ENCODE measurements at places on chromosomes 1 and 21.

DNA sequence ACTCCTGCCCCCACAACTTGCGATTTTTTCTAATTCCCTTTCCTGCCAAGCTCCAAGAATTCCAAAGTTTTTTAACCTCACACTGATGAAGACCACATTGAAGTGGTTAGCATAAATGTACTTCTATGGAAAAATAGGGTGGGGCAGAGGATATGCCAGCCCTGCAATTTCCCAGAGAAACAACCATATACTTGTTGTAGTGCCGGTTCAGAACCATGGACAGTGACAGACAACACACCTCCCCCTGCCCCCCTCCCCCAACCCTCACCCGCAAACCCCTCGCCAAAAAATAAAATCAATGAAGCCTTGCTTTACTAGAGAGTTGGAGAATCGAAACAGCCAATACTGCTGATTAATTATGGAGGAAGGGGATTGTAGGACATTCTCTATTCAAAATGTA is 109.5 kb upstream of the GRIK3 start:
- DNase-seq, result no peak

DNA sequence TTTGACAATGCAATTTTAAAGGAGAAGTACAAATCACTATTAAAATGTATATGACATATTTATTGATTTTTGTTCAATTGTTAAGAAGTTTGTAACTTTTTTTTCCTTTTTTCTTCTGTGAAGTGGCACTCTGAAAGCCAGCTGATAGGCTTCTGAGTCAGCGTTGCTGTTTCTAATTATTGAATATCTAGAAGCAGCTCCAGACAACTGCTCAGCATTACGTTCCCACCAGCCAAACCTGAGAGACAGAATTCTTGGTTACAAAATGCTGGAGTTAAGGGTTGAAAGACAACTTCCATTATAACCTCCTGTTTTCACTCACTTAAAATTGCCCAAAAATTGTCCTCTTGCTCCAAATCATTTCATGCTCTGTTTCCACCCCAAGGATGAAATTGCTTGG is 31.4 kb upstream of the LMX1A start:
- DNase-seq, result no peak

DNA sequence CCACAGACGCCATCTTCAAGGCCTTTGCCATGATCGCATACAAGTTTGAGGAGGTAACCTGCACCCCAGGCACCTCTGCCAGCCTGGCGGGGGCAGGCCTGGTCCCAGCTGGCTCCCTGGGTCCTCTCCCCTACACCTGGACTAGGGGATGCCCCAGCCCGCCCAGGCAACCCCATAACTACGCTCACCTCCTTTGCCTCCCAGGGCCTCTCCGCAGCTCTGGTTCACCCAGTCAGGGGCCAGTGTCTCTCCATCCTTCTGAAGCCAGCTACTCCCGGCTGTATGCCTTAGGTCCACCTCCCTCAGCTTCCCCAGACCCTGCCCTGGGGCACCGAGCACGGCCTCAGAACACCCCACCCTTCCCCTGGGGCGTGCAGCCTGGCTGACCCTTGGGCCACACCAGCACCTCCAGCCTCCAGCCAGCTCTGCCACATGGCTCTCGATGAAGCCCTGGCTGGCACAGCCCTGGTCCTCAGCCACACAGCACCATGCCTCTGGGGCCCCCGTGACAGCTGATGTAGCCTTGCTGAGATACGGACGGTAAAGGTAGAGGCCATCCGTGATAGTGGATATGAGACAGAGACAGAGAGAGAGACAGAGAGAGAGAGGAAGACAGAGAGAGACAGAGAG is 80.4 kb upstream of the COL6A1 start:
- no peak for DNase-seq

- no peak for DNase-seq
These were observed 152.4 kb downstream of the PRDM16 start for GRCh38 chr1:3221112-3222041.

GRCh38 chr1:85816606-85817005 is 108.4 kb upstream of the ZNHIT6 start:
- DNase-seq, result no peak

DNA sequence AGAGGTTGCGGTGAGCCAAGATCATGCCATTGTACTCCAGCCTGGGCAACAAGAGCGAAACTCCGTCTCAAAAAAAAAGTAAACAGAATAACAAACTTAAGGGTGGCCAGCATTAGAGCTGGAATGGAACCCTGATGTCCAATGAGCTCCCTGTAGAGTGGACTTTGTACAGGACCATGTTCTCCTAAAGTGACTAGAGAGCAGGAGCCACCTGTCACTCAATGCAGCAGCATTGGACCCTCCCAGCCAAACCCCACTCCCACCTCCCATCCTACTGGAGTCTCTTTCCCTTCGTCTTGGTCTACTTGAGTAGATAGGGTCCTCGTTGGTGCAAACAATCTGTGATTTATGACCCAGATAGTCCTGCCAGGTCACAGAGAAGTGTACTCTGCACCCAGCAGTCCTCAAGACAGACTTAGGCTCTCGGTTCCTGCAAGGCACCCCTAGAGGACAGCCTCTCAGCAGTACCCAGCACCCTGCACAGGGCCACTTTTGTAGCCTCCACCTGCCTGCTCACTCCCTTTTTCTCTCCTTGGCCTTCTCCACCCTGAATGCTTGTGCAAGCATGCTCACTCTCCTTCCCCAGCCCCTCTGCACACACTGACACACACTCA is 69.2 kb upstream of the ZNF281 start:
- DNase-seq, result no peak

DNA sequence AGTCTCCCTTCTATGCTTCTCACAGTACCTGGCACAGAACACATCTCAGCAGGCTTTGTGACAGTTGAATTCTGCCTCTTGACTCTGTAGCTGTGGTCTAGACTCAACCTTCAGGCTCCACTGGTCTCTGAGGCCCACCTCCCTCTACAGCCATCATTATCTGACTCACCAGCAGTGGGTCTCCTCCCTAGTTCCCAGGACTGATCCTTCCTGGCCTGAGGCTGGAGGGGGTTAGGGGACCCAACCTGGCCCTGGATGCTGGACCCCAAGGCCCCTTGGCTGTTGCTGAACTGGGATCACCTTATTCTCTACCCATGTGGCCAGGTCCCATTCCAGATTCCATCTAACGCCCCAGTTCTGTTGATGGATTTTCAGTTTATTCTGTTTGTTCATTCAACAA is 43.1 kb upstream of the FOXO6 start:
- DNase-seq, result no peak

GRCh38 chr1:167829868-167830267 is 84.1 kb downstream of the ADCY10 start:
- no peak for DNase-seq

- no peak for DNase-seq
These were observed 206.9 kb downstream of the ASTN1 start for GRCh38 chr1:176957603-176958002.

DNA sequence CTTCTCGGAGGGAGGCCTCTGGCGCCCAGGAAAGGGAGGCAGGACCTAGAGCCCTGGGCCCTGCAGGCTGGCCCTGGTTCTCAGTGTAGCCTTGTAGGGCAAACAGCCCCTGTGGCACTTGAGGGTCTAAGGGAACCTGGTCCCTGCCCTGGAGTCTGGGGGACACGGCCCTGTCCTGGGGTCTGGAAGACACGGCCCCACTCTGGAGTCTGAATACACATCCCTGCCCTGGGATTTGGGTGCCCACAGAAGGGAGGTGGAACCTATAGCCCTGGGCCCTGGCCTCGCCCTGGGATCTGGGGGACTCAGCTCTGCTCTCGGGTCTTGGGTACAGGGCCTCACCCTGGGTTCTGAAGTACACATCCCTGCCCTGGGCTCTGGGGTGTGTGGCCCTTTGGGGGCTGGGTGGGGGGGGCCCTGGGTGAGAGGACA is 97.9 kb downstream of the OBSCN start:
- no peak for DNase-seq

DNA sequence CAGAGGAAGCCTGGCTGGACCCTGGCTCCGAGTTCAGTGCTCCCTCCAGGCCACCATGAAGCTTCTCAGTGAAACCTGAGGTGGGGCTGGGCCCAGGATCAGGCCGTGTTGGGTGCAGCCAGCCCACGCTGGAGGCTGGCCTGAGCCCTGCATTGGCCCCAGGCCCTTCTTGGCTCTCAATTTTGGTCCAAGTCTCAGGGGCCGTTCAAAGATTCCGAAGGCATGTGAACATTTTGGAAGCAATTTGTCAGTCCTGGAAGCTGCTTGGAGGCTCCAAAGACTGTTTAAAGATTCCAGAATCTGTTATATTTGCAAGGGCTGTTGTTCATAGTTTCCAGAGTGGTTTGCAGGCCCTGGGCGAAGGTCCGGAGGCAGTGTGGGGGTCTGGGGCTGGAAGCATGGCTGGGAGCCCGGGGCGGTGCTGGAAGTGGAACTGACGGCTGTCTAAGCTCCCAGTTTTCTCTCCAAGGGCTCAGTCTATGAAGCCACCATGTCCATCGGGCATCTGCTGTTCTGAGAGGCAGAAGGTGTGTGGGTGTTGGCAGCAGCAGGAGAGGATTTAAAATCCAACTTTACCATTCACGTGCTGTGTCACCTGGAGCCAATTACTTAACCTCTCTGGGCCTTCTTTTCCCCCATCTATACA is 104.9 kb downstream of the EPHB2 start:
- DNase-seq, result no peak

GRCh38 chr1:198417039-198417438 is 123.4 kb downstream of the ATP6V1G3 start:
- DNase-seq, result no peak

DNA sequence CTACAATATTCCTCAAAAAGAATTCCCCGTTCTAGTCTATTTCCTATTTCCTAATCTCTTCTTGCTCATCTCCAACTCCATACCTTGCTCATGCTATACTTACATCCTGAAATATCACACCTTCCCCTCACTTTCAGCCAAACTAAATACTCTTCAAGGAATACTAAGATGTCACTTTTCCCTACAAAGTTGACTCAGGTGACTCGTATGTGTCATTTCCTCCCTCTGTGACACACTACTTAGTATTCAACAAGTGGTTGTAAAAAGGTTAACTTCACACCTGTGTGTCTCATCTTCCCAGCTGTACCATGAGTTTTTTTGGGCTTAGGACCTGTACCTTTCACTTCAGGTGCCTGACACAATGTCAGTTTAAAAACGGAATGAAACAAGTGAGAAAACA is 81.9 kb upstream of the LBR start:
- no peak for DNase-seq

GRCh38 chr1:193326296-193326695 is 139.9 kb upstream of the B3GALT2 start:
- no peak for DNase-seq

GRCh38 chr1:44511769-44512168 is 106.7 kb downstream of the RNF220 start:
- no peak for DNase-seq

- DNase-seq, result peak; percentile 78
These were observed 17.2 kb downstream of the DNAJC16 start for GRCh38 chr1:15543589-15544568.

DNA sequence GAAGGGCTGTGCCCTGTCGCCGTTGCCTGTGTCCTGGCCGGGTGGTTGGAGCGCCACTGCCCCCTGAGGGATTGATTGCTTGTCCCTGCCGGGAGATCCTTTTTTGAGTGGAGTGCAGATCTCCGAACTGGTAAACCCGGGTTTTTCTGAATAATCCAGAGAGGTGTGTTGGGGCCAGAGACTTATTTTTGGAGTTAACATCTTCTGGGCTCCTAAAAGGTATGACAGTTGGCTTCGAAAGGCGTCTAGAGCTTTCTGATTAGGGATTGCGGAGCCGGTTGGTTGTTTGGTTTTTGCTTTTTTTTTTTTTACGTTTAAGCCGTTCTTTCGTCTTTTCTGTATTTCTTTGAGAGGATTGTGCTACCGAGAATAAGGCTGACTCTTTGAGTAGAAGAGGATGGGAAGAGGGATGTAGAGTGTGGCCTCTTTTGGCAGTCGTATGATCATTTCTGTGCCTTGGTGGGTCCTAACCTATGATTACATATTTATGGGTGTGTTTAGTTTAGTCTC is 756 bp downstream of the RLF start:
- DNase-seq, result no peak

- peak; percentile 96 for DNase-seq
These were observed 15.7 kb upstream of the PKP1 start for GRCh38 chr1:201267481-201268229.

DNA sequence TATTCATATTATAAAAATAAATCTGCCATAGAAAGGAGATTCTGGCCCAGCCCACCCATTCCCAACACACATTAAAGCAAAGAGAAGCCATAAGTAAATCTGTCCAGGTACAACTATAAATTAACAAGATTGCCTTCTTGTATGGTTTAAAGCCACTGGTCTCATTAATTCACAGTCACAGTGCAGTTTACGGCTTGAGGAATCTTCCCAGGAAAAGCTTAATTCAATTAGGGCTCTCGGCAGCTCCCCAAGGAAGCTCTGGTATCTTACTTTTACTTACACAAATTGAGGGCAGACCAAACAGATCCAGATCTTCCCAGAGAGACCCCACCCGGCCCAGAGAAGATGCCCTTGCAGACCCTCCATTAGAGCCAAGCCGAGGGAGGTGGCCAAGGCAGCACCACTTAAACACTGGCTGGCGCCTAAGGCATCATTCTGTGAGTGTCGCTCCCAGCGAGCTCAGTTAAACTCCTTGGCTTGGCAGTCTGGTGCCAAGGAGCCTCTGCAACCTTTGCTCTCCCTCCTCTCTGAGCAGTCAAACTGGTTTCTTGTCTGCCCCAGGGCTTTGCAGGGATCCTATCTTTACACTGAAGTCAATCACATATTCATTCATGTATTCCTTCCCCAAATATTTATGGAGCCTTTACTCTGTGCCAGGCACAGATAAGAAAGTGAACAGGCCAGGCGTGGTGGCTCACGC is 10.7 kb downstream of the SLC9A1 start:
- DNase-seq, result no peak

DNA sequence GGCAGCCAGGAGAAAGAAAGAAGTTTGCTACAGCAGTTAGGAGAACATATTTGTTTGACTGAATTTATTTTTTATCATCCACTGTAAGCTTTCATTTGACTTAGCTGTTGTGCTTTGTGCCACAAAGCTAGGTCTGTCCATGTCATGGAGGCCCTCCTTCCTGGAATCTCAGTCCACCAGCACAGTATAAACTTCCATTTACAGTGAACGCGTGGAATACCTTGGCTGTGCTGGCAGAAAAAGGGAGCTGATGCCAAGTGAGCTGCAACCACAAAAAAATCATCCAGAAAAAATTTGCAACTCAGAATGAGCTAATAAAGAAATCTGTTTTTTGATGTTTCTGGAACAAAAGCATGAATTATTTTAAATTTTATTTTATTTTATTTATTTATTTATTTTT is 72.6 kb downstream of the ATP6V1G3 start:
- DNase-seq, result peak; percentile 16

GRCh38 chr1:166981589-166981988 is 6.2 kb upstream of the ILDR2 start:
- no peak for DNase-seq

All from fibroblast of skin of back (primary cell).